Activated CD8-positive, alpha-beta memory T cell treated with anti-CD3 and anti-CD28 coated beads for 1 hour (primary cell): ENCODE measurements at places on chromosomes 11 and 22.

DNA sequence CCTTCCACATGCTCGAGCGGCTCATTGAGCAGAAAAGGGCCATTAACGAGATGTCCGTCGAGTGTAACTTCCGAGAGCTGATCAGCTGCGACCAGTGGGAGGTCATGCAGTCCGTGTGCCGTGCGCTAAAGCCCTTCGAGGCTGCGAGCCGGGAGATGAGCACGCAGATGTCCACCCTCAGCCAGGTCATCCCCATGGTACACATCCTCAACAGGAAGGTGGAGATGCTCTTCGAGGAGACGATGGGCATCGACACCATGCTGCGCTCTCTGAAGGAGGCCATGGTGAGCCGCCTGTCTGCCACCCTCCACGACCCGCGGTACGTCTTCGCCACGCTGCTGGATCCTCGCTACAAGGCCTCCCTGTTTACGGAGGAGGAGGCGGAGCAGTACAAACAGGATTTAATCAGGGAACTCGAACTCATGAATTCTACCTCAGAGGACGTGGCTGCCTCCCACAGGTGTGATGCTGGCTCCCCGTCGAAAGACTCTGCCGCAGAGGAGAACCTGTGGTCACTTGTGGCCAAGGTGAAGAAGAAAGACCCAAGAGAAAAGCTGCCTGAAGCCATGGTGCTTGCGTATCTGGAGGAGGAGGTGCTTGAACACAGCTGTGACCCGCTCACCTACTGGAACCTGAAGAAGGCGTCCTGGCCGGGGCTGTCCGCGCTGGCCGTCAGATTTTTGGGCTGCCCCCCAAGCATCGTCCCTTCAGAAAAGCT lies 31.7 kb downstream of the ALG12 start:
- no peak for DNase-seq

DNA sequence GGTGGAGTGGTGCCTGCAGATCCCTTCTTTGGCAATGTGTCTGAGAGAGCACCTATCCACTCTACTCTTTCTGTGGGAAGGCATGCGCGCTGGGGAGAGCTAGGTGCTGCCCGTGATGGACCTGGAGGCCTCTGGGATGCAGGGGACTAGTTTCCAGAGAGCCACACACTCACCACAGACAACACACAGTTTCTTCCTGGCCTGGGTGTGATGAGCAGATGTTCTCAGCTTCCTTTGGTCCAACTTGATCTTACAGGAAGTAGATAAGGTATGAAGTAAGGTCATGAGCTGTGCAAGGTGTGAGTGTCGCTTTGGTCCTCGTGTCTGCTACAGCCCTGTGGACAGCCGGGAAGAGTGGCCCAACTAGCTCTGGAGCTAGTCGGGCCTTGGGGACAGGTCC lies 27.3 kb upstream of the SUSD2 start:
- DNase-seq: no peak

- no peak for DNase-seq
Observed at GRCh38 chr11:46508360-46508759, 85.5 kb downstream of the AMBRA1 start.

DNA sequence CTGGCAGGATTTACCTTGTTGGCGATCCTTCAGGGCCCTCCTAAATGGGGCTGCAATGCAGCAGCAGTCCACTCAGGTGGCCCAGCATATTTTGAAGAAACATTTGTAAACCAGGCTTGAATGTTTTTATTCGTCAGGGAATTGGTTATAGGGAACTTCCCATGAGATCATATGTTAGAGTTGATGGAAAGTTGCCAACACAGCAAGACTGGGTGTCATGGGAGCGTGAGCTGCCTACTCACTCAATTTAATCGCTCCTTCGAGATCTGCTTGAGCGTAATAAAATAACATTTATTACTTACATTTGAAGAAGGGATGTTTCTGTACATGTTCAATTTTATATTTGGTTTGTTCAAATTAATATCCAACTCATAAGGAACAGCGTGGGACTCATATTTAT lies 19.4 kb downstream of the OR2AT4 start:
- DNase-seq: no peak

GRCh38 chr22:46626356-46626755 lies 6.2 kb downstream of the GRAMD4 start:
- DNase-seq: no peak

DNA sequence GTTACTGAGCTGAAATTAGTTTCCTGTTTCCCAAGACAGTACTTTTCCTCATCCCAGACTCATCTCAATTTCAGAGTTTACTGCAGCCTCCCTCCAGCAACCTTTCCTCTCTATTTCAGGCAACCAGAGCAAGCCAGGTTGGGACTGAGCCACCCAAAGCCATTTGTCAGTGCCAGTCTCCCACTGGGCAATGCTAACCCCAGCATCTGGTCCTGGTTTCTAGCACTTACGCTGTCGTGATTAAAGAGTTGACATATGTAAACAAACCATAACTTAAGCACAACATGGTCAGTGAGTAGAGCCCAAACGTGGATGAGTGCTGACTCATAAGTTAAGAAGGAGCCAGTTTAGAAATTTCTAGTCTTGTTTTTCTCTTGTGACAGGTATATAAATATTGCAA lies 119.6 kb upstream of the BLID start:
- no peak for DNase-seq

DNA sequence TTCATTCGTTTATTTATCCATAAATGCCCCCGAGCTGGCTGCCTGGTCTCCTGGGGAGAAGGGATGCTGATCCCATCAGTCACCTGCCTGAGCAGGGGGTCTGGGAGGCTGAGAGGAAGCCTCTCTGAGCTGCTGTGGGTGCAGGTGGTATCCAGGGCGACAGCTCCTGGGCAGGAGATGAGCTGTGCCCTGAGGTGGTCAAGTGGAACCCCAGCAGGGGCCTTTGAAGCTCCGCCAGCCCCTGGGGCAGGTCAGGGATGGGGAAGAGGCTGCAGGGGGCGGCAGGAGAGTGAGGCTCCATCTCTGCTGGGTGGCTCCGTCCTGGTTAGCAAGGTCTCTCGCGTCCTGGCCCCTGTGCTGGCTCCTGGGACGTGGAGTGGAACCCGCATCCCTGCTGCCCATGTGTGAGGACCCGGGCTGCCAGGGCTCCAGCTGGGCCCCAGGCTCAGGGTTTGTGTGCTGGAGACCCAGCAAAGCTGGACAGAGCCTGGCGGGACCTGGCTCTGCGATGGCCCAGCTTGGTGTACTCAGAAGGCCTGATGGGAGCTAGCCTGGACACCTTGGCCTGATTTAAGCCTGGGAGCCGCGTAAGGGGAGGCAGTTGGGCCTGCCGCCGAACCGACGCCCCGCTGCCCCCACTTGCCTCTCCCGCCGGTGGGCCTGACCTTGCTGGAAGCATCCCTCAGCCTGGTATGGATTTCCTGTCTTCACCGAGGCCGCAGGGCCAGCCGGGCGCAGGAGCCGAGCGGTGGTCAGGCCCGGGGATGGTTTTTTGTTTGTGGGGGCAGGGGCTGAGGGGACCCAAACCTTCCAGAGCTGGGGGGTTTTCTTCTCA lies 44.5 kb downstream of the RTN4R start:
- no peak for DNase-seq

- no peak for DNase-seq
Observed at GRCh38 chr11:127035824-127036223, 35.3 kb upstream of the KIRREL3 start.

- no peak for DNase-seq
Observed at GRCh38 chr11:116930586-116930985, 93.2 kb upstream of the APOA1 start.

GRCh38 chr11:122659676-122660554 lies 4.4 kb downstream of the UBASH3B start:
- no peak for DNase-seq

DNA sequence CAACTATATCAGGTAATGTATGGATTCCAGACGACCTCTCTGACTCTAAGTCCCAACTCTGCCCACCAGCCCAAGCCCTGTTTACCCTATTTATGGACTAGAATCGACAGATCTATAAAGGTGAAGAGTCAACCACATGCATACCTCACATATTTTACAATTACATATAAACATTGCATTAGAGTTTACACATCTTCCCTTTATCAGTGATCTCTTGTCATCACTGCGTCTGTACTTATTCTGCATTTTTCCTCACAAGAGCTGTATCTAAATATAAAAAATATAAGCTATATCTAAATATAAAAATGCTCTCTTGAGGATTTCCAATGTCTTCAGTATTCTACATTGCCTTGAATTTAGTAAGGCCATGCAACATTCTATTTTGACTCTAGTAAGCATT lies 8.5 kb downstream of the FIBIN start:
- DNase-seq: no peak

DNA sequence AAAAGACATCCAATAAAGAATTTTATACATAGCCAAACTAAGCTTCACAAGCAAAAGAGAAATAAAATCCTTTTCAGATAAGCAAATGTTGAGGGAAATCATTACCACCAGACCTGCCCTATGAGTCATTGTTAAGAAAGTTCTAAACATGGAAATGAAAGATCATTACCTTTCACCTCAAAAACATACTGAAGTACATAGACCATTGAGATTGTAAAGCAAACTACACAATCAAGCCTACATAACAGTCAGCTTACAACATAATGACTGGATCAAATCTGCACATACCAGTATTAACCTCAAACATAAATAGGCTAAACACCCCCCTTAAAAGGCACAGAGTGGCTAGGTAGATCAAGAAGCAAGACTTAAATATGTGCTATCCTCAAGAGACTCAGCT lies 501.0 kb upstream of the LUZP2 start:
- no peak for DNase-seq

GRCh38 chr11:69510471-69511357 lies 29.3 kb downstream of the LINC01488 start:
- no peak for DNase-seq

GRCh38 chr22:47044722-47045535 lies 282.5 kb downstream of the TBC1D22A start:
- no peak for DNase-seq

DNA sequence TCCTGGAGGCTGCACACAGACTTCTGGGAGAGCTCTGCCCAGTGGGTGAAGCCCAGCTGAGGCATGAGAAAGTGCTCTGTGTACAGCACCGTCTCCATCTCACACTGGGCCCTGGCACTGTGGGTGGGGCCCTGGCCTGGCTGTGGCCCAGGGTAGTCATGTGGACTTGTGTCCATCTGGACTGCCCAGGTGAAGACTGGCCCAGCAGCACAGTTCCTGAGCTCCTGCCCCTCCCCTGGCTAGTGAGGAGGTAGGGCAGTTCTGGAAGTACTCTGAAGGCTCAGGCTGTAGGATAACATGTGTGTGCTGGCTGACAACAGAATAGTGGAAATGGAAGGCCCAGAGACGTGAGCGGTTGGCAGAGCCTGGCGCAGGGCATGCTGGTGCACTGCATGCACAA lies 35.4 kb downstream of the RSPH14 start:
- DNase-seq: no peak

DNA sequence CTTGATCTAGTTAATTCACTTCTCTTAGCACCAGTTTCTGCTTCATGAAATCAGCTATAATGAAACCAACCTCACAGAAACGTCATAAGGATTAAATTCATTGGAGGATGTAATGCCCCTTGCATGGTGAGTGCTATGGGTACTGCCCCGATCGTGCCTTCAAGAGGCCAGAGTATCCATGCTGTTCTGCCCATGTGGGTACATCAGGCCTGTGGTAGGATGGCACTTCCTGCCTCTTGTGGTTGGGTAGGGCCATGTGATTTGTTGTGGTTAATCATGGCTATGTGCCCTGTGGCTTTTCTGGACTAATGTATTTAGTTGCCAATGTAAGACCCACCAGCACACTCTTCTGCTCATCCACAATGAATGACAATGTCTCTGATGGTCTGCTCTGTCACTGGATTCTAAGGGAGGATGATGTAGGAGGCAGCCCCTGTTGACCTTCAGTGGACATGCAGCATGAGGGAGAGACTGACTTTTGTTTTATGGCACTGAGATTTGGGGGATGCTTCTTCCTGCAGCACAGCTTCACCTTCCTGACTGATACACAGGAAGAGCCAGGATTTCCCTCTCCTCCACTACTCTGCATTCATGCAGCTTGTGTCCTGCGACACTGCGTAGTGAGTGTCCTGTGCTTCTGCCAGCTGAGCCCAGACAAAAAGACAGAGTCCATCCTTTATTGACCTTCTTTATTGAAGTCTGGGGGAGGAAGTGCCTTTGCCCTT lies 66.2 kb downstream of the DHCR7 start:
- DNase-seq: no peak

DNA sequence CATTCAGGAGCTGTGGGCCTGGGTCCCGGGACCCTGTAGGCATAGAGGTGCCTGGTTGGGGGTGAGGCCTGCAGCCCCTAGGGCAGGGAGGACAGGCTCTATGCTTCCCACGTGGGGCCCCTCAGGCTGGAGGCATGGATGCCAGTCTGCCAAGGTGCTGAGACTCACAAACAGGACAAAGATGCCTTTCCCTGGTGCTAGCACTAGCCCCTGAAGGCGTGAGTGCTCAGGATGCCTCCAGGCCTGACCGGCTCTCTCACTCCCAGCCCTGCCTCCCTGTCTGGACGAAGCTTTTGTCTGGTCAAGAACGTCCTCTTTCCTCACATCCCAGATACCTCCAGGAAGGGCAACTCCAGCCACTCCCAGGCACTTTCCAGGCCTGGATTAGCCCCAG lies 2.1 kb downstream of the CDC42BPG start:
- no peak for DNase-seq

- no peak for DNase-seq
Observed at GRCh38 chr11:76655501-76656049, 15.0 kb downstream of the LRRC32 start.

DNA sequence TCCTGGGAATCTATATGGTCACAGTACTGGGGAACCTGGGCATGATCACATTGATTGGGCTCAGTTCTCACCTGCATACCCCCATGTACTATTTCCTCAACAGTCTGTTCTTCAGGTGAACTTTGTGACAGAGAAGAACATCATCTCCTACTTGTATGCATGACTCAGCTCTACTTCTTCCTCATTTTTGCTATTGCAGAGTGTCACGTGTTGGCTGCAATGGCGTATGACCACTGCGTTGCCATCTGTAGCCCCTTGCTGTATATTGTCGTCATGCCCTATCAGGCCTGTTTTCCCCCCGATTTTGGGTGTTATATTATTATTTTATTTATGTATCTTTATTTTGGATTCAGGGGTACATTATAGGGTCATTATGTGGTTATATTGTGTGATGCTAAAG lies 2.4 kb upstream of the OR8G1 start:
- no peak for DNase-seq

GRCh38 chr11:76181371-76181770 lies 24.9 kb downstream of the WNT11 start:
- no peak for DNase-seq

DNA sequence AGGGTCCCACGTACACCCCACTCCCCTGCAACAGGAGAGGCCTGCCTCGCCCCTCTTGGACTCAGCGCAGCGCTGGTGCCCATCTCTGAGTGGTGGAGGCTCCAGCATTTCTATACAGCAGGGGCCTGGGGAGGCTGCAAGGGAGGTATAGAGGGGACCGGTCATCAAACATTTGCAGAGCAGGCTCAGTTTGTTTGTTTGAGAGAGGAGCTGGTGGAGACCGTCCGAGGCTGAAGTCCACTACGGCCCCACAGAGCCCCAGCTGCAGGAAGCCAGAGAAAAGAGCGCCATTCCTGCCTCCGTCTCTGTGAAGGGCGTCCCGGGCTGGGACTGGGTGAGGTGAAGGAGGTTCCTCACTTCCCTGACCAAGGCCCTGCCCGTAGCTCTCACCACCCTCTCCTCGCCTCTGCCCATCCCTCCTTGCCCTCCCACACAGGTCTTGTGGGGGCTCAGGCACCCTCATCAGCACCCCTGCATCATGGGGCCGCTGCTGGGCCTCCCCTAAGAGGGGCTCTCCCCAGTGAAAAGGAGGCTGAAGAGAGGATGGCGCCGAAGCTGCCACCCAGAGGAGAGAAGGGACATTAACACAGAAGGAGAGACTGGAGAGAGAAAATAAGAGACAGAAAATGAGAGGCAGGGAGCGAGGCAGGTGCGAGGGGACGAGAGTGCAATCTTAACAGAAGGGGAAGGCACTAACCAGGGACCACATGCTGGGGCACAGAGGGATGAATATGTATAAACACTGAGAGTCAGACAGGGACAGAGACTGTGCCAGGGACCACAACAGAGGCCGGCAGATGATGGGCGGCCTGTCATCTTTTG lies 24.5 kb downstream of the RPUSD4 start:
- no peak for DNase-seq
